ENCODE measurements at places on chromosomes 5 and 9. TPM values are rescaled to one million over a fixed set of nuclear protein-coding genes. Genes with fewer than 3 reads are reported as not detected.

Gene ZNF454
- total RNA-seq: 0.08 TPM

Gene CNTNAP3B
- 1.4 TPM for total RNA-seq

Gene CD14
- 0.76 TPM for total RNA-seq

Gene SPINK4
- not detected for total RNA-seq

Gene CCNH
- total RNA-seq: 80.2 TPM

Gene FSTL4
- total RNA-seq: 2.3 TPM

Gene SPEF2
- 2.3 TPM for total RNA-seq

Gene TLX3
- not detected for total RNA-seq

Gene SLC4A9
- total RNA-seq: not detected

Gene ARL14EPL
- total RNA-seq: not detected

Gene ALDH1A1
- not detected for total RNA-seq

Gene ADAMTS13
- 0.70 TPM for total RNA-seq

Gene GABRA6
- total RNA-seq: not detected

Gene TRIP13
- 24.7 TPM for total RNA-seq

Gene GRM6
- not detected for total RNA-seq

Gene RGS7BP
- not detected for total RNA-seq

Gene PCDHB11
- not detected for total RNA-seq

Gene C9orf50
- not detected for total RNA-seq

Gene NTRK2
- 0.16 TPM for total RNA-seq

Gene TAF7
- total RNA-seq: 35.5 TPM

Gene CCIN
- not detected for total RNA-seq

Data from hair follicular keratinocyte (primary cell).